ENCODE measurements at places on chromosomes 1 and 21.
A peak's percentile ranks its signal among the peaks of the same experiment; 100 is the strongest.

- DNase-seq: no peak
Measured at GRCh38 chr1:27779122-27779521, 6.1 kb downstream of the STX12 start.

DNA sequence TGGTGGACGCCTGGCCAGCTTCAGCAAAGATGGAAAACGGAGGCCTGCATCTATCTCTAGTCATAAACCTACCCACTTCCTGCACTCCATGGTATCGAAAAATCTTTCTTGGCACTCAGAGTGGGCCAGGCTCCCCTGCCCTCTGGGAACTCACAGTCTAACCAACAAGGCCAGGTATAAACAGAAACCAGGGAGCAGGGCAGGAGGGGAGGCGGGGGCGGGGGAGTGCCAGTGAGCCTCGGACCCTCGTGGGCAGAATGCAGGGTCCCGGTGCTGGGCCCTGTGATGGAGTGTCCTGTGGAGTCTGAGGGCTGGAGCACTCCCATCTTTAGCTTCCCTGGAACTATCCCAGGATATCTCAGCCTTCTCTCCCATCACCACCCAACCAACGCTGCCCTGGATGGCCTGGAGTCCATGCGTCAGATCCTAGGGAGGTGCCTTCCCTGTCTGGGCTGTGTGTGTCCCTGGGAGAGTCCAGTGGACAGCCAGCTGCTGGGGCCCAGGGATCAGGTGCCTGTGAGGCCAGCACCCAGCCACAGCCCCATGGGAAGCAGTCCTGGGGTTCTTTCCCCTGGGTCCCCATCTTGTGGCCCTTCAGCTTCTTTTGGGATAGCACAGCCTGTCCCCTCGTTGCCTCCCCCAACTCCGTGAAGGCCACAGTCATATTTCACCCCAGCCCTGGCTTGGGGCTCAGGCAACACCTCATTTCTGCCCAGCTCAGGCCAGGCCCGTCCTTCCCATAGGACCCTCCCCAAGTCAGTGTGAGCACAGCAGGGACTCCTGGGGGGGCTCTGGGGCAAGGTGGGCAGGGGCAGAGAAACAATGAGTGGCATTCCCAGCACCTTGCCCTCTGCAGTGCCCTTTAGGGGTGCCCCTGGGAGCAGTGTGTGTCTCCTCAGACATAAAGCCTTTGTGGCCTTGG lies 1.1 kb upstream of the EPS8L3 start:
- no peak for DNase-seq

GRCh38 chr1:226422478-226422877 lies 14.6 kb upstream of the PARP1 start:
- no peak for DNase-seq

- DNase-seq: no peak
Measured at GRCh38 chr1:56439610-56440264, 139.6 kb downstream of the PLPP3 start.

DNA sequence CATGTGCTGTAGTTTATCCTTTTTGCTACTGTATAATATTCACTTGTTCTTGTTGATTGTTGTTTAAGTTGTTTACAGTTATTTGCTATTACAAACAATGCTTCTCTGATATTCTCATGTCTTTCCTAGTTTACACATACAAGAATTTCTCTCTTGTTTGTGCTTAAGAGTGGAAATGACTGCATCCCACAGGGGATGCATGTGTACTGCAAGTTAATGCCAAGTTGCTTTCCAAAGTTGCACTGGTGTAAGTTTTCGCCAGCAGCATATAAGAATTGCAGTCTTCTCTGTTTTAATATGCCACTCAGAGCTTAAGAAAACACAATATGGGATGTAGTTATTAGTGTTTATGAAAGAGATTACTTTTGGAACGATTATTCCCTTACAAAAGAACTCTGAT lies 97.7 kb downstream of the NEK7 start:
- DNase-seq: no peak

- peak; percentile 36 for DNase-seq
Measured at GRCh38 chr1:228166170-228166936, 749 bp downstream of the IBA57 start.

DNA sequence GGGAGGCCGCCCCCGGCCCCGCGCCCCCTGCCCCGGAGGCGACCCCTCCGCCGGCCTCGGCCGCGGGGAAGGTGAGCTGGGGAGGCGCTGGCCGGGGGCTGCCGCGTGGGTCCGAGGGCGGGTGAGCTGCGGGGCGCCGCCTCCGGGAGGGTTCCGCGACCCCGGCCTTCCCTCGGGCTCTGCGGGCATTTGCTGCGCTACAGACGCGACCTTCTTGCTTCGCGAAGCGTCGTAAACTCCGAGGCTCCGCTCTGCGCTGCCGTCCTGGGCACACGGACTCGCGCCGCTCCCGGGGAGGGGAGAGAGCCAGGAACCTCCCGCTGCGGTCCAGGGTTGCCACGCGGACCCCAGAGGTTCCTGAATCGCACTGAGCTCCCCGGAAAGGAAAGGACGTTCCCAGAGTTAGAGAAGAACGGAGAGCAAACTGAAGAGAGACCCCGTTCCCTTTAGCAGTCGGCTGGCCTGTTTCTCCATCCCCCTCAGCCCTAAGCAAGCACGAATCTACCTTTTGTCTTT lies 345 bp downstream of the SLX9 start:
- DNase-seq: no peak

DNA sequence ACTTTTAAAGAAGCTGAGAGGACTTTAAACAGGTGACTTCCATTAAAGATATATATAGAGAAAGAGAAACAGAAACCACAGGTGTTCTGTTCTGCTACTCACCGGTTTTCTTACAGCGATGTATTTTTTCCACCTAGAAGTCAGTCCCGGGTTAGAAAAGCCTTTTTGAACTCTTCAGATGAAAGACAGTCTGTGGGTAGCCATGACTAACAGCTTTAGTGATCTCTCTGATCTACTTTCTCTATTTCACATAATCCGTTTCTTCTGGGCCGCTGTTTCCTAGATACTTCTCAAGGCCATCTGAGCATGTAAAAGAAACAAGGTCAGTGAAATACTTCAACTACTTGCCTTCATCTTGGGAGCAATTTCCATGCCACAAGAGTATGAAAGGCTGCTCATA lies 25.1 kb downstream of the WDR64 start:
- DNase-seq: peak; percentile 7

GRCh38 chr21:28215214-28215954 lies 777.3 kb downstream of the LTN1 start:
- no peak for DNase-seq

DNA sequence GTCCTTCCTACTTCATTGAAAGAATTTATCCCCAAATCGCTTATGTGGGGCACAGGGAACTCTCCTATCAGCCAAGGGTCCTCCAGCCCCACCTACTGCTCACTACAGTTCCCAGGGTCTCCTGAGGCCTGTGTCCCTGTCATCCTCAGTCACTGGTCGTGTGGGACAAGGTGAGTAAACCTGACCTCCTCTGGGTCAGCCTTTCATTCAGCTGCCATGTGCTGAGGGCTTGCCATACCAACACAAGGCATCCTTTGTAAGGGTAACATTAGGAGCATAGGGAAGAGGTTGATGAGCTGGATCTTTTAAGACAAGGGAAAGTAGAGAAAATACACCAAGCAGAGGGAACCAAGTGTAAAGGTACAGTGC lies 11.2 kb upstream of the SNAPIN start:
- DNase-seq: no peak

DNA sequence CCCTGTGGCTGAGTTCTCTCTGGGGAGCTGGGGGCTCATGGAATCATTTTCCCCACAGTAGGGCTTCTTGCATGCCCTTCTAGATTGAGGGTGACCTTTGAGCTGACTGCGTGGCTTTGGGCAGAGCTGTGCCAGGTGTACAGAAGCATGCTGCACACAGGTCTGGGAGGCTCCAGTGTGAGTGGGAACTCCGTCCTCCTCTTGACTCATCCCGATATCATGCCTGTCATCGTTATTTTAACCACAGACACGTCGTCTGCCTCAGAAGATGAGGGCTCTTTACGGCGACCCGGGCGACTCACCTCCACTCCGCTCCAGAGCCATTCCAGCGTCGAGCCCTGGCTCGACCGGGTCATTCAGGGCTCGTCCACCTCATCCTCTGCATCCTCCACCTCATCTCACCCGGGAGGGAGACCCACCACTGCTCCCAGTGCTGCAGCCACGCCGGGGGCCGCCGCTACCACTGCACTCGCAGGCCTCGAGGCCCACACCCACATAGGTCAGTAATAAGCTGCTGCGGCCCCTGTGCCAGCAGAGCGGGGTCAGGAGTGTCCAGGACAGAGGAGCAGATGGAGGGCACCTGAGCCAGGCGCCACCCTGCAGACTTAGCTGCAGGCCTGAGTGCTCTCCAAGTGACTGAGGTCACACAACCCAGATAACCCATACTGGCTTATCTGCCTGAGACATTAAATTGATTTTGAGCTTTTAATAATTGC lies 39.8 kb downstream of the DIP2A start:
- DNase-seq: no peak

GRCh38 chr1:224759681-224760091 lies 143.6 kb downstream of the CNIH3 start:
- no peak for DNase-seq

DNA sequence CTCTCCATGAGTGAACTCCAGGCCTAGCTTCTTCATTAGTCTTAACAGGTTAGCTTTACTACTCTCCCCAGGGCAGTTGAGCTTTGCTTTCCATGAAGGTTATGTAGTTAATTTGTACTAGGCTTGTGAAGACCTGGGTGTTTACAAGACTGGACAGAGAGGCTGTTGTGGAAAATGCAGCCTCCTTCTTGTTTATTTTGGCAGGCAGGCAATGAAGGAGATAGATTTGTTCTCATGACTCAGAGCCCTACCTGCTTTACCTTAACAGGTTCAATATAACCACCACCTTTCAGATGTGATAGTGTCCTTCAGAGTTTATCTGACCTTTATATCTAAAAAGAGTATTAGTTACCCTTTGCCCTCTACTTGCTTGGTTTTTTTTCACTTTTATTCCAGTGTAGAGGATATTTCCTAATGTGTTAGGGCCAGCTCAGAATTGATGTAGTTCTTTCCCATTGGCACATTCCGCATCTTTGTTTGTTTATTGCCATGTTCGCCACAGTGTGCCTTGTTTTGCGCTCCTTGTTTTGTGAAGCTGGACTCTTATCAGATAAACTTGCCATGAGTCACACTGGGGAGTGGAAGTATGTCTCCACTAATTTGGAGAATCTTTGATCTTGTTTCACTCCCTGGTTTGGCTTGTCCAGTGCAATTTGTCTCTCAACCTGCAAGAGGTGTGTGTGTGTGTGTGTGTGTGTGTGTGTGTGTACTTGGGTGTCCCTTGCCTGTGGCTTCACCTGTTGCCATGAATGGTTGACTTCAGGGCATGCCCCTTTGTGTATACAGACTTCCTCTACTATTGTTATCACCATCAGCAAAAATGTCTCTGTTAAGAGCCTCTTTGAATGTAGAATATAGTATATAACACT lies 87.4 kb upstream of the MACF1 start:
- no peak for DNase-seq

DNA sequence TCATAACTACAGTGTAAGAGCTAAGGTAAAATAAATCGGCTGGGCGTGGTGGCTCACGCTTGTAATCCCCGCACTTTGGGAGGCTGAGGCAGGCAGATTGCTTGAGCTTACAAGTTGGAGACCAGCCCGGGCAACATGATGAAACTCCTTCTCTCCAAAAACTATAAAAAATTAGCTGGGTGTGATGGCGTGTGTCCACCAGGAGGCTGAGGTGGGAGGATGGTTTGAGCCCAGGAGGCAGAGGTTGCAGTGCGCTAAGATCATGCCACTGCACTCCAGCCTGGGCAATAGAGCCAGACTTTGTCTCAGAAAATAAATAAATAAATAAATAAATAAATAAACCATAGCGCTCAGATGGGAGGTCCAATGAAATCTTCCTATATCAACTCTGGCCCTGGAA lies 16.7 kb upstream of the FAM110D start:
- no peak for DNase-seq

GRCh38 chr1:47951026-47951425 lies 46.2 kb downstream of the TRABD2B start:
- DNase-seq: no peak

GRCh38 chr1:247440001-247440620 lies 17.8 kb downstream of the OR2B11 start:
- no peak for DNase-seq

DNA sequence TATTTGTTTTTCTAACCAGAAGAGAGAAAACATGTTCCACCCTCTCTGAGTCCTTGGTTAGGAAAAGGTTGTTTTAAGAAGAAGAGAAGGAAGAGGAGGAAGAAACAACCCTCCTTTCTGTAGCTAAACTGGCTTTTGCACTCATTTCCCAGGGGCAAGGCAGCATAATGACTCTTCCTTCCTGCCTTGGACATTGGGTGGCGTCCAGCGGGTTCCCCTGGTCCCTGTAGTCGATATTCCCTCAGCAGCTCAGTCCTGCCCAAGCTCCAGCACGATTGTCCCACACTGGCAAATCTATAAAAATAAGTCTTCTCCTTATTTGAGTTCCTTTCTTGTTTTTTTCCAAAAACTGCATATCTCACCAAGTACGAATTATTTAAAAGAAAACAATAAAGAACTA lies 81.2 kb downstream of the TEX35 start:
- DNase-seq: no peak

DNA sequence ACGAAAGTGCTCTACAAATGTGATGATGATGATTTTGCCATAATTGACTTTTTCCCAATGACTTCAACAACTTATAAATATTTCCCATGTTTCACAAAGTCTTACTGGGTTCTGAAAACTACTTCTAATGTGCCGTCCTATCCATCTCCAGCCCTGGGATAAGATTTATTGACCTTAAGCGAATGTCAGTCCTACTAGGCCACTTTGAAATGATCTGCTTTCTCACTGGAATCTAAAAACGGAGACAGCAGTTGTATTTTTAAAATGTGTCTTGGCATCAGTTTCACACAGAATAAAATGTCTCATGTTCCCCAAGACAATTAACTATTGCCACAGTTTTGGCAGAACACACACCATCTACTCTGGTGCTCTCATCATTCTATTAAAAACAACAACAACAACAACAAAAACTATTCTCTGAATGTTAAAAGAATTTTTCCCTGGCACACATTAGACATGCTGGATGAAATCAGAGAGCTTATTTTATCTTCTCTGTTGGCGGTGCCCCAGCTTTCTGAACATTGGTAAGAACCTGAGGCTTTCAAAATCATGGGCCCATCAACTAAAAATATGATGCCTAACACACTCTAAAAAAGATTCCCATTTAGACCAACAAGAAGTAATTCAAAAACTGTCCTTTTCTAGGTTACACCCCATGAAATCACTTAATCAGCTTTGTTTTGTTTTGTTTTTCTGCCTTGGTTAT lies 23.1 kb upstream of the DNASE2B start:
- DNase-seq: no peak

DNA sequence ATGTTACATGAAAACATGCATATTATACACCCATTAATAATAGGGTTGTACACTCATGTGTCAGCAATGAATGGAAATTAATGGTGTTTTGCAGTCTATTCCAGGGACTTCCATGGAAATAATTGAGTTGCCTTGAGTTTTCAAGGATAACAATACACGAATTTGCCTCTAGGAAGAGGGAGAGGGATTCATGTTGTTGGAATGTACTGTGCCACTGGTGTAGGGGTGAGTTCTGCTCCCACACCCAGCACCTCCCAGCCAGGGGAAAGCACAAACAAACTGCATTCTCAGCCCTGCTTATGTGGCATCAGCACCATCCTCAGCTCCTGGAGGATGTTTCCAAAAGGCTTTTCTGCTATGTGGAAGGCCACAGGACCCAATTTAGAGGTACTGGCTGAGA lies 57.8 kb downstream of the BCAR3 start:
- DNase-seq: no peak

GRCh38 chr1:110475362-110476027 lies 24.5 kb downstream of the PROK1 start:
- no peak for DNase-seq
